ENCODE measurements at places on chromosomes 11 and 22. TPM values are rescaled to one million over a fixed set of nuclear protein-coding genes. Genes with fewer than 3 reads are reported as not detected.

BARX2 gene
- 0.40 TPM for total RNA-seq

GRCh38 chr11:64458997-64459396, 100.0 kb downstream of the RPS6KA4 start:
- no peak for DNase-seq

DNA sequence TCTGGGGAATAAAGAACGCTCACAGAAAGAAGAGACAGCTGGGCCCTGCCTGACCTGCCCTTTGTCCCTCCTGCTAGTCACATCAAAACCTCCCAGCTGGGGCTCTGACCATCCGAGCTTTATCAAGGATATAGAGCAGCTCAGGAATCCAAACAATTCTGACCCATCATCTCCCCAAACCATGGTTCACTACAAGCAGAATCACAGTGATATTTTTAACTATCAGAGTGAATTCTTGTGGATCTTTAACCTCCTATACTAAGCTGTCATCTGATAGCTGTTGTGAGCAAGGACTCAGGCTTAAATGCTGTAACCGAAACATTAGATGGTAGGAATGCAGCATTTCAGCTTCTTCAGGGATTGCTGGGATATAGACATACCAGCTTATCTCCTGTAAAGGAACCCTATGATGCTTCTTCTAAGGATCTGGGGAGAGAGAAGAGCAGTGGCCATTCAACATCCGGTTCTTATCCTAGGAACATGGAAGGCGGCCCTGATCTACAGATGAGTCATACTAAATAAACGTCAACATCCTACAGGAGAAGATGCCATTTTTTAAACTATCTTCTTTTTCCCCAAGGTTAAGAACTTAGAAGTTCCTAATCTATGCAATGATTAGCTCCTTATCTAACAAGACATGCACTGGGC, 84.7 kb upstream of the AKIP1 start:
- no peak for DNase-seq

GRCh38 chr11:76604626-76605241, 65.8 kb downstream of the LRRC32 start:
- no peak for DNase-seq

- DNase-seq = no peak
Measured at GRCh38 chr22:32649515-32650200, 151.8 kb upstream of the TIMP3 start.

- DNase-seq = no peak
Measured at GRCh38 chr11:31805037-31805628, 6.0 kb downstream of the PAX6 start.

DNA sequence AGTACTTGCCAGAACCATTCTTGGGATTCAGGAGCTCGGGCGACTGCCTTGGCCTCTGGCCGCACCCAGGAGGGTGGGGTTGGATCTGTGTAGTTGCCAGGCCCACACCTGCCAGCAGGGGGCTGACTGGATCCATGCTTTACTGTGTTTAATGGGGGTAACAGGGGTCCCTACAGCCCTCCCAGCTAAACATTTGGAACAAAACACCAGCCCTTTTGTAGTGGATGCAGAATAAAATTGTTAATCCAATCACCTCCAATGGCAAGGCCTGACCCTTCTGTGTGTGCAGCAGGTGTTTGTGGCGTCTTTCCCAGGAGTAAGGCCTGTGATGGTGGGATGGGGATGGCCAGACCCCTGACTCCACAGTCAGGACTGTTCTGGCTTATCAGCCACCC, 22.5 kb downstream of the SUN2 start:
- DNase-seq = no peak

DNA sequence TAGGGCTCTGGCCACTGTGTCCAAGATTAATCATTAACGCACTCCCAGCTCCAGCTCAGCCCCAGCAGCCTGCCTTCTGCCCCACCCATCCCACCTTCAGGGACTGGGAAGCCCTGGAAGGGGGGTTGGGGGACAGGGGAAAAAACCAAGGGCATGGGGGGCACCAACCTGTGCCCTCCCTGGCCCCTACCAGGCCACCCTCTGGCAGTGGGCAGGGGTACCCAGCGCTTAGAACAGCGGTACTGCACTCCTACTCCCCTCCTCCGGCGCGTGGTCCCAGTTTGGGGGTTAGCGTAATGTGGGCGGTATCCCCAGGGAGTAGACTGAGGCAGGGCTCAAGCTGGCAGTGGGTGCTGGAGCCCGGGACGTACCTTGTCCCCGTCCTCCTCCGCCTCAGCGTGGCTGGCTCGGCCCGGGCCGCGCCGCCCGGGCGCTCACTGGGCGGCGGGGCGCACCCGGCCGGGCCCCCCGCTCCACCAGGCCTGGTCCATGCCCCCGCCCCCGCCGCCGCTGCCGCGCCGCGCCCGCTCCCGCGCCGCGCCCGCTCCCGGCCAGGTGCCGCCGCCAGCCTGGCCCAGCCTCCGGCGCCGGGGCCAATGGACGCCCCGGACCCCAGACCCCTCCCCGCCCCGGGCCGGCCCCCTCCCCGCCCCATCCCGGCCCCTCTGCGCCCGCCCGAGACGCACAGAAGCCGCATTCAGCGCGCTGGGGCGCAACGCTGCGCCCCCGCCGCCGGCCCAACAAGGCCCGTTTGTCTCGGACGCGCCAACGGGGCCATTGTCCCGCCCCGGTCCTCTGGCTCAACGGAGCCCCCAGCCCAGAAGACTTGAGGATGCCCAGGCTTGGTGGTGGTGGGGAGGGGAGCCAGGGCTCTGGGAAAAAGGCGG, at the start of gene GAL3ST1:
TSS of gene GAL3ST1 (minus strand) at position 571 of the 887 bp plus-strand sequence. CDS start 17,273 bp downstream, outside the sequence.
- no peak for DNase-seq

All from epithelial cell of proximal tubule (primary cell).